ENCODE measurements at places on chromosomes 3 and 15.

DNA sequence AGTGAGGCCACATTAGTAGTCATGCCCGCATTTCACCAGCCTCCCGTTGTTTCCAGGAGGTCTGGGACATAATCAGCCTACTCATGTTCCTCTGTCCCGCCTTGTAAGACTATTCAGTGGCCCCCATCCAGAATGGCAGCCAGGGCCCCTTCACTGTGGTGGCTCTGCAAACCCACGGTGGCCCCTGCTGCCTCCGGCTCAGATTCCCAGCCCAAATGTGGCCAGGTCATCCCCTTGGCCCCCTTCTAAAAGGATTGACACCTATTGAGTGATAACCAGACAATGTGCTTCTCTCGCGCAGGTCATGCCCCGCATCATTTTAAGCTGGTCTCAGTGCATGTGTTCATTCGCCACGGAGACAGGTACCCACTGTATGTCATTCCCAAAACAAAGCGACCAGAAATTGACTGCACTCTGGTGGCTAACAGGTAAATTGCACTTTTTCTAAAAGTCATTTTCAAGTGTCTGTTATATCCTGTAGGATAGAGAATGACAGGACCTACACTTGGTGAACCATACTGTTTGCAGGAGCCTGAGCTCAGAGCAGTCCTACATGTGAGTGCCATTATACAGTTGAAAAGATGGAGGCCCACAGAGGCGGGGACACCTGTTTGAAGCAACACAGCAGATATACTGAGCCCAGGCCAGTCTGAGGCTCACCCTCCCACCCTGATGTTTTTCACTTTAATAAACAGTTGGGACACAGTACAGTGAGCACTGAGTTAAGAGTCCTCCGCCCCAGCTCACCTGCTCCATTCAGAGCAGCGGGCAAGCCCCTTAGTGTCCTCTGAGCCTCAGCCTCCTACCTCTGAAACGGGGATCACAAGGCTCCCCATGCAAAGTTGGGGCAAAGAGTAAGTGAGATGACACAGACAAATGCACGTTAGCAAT is 47.7 kb downstream of the PXYLP1 start:
- no peak for DNase-seq

DNA sequence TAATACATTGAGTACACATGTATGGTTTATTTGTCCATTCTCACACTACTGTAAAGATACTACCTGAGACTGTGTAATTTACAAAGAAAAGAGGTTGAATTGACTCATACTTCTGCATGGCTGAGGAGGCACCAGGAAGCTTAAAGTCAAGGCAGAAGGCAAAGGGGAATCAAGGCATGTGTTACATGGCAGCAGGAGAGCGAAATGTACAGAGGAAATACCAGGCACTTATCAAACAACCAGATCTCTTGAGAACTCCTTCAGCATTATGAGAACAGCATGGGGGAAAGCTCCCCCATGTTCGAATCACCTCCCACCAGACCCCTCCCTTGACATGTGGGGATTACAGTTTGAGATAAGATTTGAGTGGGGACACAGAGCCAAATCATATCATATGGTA is 666.3 kb downstream of the ZBBX start:
- no peak for DNase-seq

- no peak for DNase-seq
Measured at GRCh38 chr15:53530761-53531160, 228.7 kb downstream of the WDR72 start.

DNA sequence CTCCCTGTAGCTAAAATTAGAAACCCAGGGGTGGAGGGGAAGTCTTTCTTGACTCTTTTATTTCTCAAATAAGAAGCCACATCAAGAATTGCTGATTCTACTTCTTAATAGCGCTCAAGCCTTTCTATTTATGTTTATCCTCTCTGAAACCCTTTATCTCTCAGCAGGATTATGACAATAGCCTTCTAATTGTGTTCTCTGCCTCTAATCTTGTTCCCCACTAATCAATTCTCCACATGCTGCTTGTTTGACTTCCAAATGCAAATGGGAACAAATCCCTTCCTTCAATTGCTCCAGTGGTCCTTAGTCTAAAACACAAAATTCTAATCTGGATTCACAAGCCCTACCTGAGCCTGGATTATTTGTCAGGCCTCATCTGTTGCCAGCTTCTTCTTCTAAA is 43.7 kb upstream of the CFAP20DC start:
- no peak for DNase-seq

GRCh38 chr3:133872161-133872560 is 23.5 kb downstream of the RAB6B start:
- no peak for DNase-seq

GRCh38 chr3:134038071-134038491 is 8.4 kb upstream of the SLCO2A1 start:
- no peak for DNase-seq

GRCh38 chr3:48789665-48790064 is 58.0 kb downstream of the PRKAR2A start:
- DNase-seq, result no peak

DNA sequence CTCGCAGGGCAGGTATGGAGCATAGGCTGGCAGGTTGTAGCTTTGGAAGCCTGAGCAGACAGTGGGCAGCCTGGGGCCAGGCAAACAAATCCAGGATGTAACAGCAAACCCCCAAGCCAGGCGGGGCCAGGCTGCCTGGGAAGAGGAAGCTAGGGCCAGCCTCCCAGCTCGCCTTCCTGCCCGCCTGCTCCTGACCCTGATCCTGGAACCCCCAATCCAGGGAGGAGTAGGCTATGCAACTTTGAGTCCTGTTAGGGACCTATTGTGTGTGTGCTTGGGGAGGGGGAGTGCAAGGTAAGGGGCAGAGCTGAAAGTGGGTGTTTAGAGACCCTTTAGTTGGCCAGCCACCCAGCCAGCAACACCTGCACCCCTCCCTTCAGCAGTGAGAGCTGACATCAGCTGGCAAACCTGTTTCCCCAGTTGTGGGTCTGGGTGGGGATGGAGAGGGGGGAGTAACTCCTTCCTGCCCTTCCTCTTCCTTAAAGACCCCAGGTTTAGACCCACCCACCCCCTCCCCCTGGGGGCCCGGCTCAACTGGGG is 2.5 kb downstream of the NBEAL2 start:
- no peak for DNase-seq

DNA sequence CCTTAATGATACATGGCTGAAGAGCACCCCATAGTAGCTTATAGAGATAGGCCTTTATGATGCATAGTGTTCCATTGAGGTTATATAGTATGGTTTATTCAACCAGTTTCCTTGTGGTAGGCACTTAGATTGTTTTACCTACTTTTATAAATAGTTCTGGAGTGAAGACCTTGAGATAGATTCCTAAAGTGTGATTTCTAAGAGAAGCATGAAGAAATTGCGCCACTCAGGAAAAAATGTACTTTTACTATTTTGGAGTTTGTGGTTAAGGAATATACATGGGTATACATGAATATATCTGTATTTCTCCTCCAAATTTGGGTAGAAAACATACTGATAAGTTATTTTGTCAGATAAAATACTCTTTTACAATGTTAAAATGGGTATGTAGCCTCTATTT is 70.5 kb downstream of the CHD2 start:
- DNase-seq, result peak; percentile 48

DNA sequence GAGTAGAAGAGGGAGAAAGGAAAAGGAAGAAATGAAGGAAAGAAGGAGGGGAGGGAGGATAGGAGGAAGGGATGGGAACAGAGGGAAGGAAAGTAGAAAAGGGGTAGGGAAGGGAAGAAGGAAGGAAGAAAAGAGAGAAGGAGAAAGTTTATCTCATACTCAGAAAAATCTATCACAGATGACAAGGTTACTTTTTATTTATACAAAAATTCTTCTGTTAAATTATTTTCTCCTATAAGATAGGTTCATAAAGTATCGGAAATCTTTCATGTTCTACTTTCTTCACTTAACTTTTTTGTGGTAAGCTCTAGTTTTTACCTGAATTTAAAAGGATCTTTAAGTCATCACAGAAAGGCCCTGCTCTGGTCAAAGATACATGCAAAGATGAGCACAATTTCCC is 38.1 kb downstream of the SI start:
- no peak for DNase-seq

- DNase-seq, result no peak
Measured at GRCh38 chr15:93154666-93155065, 65.7 kb upstream of the RGMA start.

- DNase-seq, result peak; percentile 2
Measured at GRCh38 chr15:71945012-71945411, 134.7 kb downstream of the NR2E3 start.

- no peak for DNase-seq
Measured at GRCh38 chr3:42498034-42498433, 4.4 kb upstream of the VIPR1 start.

- no peak for DNase-seq
Measured at GRCh38 chr3:127034195-127034989, 51.5 kb downstream of the PLXNA1 start.

DNA sequence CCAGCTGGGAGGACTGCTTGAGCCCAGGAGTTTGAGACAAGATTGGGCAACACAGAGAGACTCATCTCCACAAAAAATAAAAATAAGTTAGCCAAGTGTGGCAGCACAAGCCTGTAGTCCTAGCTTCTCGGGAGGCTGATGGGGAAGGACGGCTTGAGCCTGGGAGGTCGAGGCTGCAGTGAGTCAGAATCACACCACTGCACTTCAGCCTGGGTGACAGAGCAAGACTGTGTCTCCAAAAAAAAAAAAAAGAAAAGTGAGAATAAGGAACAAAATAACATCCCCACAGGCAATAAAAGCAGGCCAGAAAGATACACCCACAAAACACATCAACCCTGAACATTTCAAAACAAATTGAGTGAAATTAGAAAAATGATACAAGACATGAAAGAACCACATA is 48.7 kb upstream of the OCA2 start:
- DNase-seq, result no peak

DNA sequence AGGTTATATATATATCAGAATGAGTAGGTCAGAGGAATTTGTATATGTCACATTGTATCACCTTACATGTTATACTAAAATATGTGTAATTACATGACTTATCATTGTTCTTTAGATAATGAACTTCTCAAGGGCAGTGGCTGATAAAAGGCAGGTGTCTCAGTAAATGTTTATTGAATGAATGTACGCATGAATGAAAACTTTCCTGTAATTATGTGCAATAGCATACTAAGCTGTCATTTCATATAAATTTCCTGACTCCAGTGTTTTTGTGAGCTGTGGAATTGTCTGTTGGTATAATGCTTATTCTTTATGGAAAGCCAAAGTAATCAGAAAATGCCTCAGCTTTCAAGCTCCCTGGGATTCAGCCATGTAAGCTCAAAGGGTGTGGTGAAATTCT is 4.2 kb downstream of the TBC1D23 start:
- DNase-seq, result no peak

DNA sequence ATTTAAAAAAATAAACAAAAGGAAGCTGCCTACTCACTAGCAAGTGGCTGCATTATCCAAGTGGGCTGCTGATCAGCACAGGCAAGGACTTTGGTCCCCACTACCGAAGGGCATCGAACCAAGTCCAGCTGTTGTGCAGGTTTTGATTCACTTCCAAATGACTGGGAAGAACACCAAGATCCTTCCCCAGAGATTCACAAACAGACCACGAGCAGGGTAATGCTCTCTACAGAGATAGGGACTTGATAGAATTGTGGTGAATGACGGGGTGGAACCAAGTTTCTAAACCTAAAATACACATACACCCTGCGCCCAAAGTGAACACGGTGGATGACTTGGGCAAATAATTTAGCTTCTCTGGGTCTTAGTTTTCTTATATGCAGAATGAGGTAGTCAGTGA is 203.7 kb upstream of the ICE2 start:
- DNase-seq, result peak; percentile 44

Data from AG10803 (cell line).